ENCODE measurements at places on chromosomes 11 and 22.

DNA sequence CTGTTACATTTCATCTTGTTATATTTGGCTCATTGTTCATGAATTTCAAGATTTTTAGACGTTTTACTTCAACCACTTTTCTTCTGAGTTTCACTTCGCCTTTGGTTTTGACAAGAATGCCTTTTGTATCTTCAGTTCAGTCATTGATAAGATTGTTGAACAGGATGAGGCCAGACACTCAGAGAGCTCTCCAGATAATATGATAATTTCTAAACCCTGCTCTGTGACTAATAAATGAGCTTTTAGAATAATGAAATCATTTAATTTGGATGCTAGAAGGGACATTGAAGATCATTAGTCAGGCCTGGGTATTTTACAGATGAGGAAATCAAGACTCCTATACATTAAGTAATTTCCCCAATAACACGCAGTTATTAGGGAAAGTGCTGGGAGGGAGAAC, 37.2 kb upstream of the GRAMD1B start:
- no peak for DNase-seq

GRCh38 chr11:20097319-20098221, 62.7 kb downstream of the DBX1 start:
- DNase-seq = no peak

DNA sequence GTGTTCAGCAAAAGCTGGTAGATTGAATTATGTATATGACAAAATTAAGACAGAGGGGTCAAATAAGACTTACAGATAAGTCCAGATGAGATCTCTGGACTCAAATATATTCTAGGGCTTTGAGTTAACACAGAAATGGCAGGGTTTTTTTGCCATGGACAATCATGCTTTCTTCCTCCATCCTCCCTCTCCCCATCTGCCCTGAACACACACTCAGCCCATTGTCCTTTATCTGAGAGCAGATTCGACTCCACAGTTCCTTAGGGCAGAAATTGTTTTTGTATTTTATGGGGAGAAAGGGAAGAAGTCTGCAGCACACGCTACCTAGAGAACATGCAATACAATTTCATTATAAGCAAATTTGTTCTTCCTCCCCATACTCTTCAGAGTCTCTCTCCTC, 86.8 kb downstream of the SLC1A2 start:
- no peak for DNase-seq

GRCh38 chr11:16857186-16857585, 118.7 kb downstream of the C11orf58 start:
- peak; percentile 53 for DNase-seq

DNA sequence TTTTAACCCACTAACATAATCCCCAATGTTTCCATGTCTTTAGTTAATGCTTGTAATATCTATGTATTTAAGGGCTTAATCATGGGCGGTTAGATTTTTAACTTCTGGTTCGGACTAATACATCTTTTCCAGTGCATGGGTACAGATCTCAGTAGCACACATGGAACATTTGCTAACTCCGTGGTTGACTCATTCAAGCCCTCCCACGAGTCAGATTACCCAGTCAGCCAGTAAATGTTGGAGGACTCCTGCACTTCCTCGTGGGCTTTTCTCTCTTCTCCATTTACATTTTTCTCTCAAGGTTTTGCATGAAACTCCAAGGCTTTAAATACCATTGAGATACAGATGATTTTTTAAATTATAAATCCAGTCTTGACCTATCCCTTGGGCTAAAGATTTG, 313.9 kb downstream of the ST3GAL4 start:
- no peak for DNase-seq

GRCh38 chr11:113998574-113998973, 23.7 kb downstream of the HTR3A start:
- no peak for DNase-seq

DNA sequence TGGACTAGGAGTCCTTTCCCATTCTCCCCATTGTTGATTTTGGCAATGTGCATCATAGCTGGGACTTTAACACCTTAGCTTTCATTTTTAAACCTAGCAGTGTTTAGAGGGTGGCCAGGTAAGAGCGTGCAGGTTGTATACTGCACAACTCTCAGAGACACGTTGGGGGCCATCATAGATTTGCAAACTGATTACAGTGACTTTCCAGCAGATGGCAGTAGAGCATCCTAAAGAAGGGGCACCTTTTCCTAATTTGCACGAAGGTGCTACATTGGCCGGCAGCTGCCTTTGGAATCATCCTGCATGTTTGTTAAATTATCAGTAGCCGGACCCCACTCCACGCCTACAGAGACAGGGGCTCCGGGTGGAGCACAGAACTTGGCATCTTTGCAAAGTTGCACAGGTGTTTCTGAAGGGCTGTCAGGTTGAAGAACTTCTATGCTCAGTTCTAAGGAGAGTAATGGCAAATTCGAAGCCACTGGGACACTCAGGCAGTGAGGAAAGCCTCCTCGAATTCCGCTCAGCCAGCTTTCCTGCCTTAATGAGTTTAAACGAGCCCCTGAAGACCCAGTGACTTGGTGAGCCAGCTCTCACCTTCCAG, 7.7 kb downstream of the LHFPL7 start:
- DNase-seq = peak; percentile 22

DNA sequence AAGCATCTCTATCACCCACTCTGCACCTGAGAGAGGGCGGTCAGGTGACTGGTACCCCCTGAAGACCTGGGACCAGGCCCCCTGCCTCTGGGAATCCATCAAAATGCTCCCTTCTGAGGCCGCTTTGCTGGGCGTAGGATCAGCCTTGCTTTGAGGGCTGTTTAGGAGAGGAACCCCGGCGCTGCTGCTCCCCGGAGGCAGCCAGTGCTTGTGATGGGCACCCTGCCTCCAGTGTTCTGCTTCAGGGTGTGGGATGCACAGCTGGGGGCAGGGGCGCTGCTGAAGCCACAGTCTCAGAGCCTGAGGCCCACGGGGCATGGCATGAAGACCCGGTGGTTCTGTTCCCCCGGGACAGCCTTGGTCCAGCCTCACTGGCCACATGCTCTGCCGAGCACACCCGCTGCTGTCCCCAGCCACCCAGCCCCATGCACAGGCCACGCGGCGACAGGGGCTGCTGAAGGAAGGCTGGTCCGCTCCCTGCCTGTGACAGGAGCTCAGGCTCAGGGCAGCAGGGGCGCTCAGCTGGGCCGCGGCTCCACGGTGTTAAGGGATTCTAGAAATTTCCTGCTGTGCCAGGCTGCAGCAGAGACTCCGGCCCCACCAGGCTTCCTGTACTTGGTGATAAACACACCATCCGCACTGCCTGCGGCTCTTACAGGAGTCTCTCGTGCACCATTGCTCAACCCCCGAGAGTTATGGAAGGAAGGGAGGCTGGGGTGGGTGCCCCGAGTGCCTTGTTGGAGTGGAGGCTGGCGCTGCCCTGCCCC, 91.0 kb downstream of the KCNQ1 start:
- no peak for DNase-seq

DNA sequence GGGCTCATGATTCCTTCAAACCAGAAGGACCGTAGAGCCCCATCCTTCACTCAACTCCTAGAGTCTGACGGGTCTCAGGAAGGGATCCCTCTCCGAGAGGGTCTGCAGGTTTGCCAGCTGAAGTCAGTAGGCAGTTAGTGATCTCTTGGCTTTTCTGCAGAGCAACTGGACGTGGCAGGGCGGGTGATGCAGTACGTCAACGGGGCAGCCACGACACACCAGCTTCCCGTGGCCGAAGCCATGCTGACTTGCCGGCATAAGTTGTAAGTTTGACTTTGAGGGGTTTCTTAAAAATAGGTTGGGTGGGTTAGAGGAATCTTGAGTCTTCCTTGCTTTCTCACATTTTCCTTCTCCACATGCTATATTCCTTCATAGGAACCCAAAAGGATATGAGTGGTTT, 33.3 kb upstream of the RAB1B start:
- DNase-seq = no peak

- no peak for DNase-seq
These were observed 2.8 kb upstream of the TRIM3 start for GRCh38 chr11:6476571-6476970.

DNA sequence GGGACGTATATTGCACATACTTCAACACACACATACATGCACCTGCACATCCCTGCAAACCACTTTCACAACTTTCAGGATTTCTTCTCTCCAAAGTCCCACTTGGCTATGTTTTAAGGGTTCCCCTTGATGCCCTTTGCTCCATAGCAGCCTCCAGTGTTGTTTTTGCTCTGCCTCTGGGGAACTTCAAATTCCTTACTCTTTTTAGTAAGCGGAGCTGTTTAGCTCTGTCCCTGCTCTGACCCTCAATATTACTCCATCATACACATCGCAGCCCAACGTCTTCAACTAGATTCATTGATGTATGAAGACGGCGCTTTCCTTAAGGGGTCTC, 18.3 kb downstream of the PRR5L start:
- DNase-seq = no peak

DNA sequence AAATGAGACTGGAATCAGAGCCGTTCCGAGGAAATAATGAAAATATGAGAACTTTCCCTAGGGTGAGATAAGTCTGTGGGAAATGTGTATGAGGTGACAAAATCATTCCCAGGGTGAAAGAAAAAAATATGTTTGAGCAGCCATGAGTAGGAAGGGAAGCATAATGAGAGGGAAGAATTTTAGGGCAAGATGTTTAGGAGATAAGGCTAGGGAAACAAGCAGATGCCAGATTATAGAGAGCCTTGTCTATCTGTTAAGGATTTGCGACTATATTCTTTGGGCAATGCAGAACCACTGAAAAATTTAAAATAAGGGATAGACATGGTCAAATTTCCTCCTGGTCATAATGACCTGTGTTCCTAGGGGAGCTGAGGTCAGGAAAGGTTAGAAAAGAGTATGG, 54.4 kb downstream of the STIM1 start:
- DNase-seq = no peak

- DNase-seq = no peak
These were observed 32.5 kb upstream of the POLD3 start for GRCh38 chr11:74559934-74560309.

GRCh38 chr11:57530215-57530595, 349 bp downstream of the TIMM10 start:
- no peak for DNase-seq

- DNase-seq = no peak
These were observed 23.0 kb downstream of the CRKL start for GRCh38 chr22:20940186-20940651.

GRCh38 chr11:84193706-84194105, 907.5 kb upstream of the CCDC90B start:
- no peak for DNase-seq

GRCh38 chr11:78050964-78051831, 12.5 kb upstream of the THRSP start:
- DNase-seq = no peak

DNA sequence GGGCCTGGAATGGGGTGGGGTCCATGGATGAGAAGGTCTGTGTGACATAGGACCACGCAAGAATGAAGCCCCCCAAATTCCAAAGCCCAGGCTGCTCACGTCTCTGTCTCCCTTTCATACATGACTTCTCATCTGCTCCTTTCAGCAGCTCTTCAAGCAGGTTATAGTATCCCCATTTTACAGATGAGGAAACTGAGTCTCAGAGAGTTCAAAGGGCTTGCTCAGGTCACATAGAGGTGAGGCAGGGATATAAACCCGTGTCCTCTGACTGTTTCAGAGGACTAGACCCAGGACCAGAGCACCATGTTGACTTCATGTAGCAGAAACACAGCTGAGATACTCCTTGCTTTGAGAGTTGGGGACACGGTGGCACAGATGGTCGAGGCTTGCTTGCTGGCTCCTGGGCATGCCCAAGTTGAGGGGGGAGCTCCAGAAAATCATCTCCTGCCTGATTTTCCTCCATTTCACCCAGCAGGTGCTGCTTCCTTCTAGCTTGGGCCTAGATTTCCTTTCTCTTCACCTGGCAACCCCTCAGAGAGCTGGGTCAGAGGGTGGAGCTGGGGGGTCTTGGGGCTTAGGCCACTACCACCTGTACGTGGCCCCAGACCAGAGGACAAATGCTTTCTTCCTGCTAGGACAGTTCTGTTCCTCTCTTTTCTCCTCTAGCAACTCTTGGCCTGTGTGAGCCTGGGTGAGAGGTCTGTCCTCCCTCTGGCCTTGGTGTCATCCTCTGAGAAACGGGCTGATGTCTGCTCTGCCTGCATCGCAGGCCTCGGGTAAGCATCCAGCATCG, 24.1 kb upstream of the THY1 start:
- no peak for DNase-seq

DNA sequence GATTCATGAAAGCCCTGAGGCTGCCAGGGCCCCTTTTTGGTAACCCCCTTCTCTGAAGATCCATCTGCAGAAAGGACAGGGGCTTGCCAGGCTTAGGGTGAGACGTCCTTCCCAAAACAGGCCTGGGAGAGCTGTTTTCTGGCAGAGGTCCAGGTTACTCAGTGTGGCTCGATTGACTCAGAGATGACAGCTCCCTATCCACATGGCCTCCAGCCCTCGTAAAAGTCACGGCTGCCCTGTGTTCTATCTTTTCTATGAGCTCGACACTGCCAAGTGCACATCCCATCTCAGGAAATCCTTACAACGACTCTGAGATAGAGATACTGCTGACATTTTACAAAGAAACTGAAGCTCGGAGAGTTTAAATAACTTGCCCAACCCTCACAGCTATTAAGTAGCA, 20.4 kb downstream of the ADAMTS8 start:
- DNase-seq = no peak

GRCh38 chr11:10498426-10499250, 42.3 kb downstream of the RNF141 start:
- DNase-seq = no peak

DNA sequence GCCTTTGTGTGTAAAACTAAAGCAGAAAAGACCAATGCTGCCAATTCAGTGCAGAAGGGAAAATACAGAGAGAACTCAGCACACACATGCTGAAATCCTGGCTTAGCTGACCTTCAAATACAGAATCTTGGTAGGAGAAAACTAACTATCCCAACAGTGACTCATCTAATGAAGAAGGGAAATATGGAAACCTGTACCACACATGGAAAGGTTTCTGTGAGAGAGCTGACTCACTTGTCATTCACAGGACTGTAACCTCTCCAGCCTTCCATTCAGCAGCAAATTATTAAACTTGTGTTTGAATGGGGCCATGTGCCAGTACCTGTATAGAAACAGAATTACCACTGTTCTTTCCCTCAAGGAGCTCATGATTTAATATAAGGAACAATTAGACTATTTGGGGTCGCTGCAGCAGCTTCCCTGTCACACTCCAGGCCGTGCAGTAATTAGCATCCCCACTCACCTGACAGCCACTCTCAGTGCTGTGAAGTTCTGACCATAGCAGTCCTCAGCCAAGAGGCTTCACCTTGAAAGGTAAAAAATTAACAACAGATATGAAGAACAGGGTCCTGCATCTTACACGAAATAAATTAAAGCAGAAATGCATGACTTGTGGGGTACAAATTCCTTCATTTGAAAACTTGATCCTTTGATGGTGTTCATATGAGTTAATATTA, 53.9 kb downstream of the MSANTD4 start:
- DNase-seq = no peak

GRCh38 chr22:49148895-49149418, 678.7 kb downstream of the BRD1 start:
- DNase-seq = no peak
